ENCODE measurements at places on chromosomes 5 and 9.

DNA sequence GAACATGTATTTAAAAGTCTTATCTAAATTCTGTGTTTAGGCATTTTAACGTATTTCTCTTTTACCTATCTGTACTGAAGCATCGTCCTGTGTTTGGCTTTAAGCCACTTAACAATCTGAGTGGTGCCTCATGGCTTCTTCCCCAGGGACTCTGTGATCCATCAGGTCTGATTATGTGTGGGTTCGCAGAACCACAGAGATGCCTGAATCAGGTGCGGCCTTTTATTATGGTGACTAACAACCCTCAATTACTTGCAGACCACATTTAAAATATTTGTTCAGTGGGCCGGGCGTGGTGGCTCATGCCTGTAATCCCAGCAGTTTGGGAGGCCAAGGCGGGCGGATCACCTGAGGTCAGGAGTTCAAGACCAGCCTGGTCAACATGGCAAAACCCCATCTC is 39.6 kb upstream of the SAP30L start:
- no peak for DNase-seq

GRCh38 chr5:153896701-153897100 is 142.0 kb downstream of the FAM114A2 start:
- DNase-seq, result peak; percentile 31

- no peak for DNase-seq
Observed at GRCh38 chr9:36721846-36722588, 149.3 kb downstream of the MELK start.

DNA sequence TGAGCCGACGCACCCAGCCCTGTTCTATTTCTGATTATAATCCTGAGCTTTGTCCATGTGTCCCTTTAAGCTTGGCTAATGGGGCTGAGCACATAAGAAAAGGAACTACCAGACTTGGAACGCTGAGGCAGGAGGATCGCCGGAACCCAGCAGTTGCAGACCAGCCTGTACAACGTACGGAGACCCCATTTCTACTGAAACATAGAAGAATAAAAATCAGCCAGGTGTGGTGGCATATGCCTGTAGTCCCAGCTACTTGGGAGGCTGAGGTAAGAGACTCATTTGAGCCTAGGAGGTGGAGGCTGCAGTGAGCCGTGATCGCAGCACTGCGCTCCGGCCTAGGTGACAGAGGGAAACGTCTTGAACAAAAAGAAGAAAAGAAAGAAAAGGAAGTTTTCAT is 22.3 kb downstream of the TRIM7 start:
- DNase-seq, result no peak

DNA sequence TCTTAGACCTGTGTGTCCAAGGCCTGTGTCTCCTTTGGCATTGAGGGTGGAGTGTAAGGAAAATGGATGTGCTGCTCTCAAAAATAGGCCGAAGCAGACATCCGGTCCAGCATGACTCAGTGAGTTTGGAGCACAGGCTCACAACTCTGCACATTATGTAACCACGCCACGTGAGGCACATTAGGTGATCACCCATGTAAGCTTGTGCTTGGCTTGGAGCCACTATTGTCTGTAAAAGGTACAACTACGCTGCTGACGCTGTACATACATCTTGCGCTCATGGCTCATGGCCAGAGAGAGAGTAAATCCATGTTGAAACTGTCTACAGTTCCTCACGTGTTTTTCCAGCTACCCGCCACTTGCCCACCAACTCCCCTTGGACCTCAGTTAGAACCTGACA is 177.5 kb downstream of the PDE4D start:
- no peak for DNase-seq

GRCh38 chr5:68528821-68529273 is 313.3 kb downstream of the PIK3R1 start:
- no peak for DNase-seq

- no peak for DNase-seq
Observed at GRCh38 chr9:100167176-100167575, 68.1 kb downstream of the INVS start.

DNA sequence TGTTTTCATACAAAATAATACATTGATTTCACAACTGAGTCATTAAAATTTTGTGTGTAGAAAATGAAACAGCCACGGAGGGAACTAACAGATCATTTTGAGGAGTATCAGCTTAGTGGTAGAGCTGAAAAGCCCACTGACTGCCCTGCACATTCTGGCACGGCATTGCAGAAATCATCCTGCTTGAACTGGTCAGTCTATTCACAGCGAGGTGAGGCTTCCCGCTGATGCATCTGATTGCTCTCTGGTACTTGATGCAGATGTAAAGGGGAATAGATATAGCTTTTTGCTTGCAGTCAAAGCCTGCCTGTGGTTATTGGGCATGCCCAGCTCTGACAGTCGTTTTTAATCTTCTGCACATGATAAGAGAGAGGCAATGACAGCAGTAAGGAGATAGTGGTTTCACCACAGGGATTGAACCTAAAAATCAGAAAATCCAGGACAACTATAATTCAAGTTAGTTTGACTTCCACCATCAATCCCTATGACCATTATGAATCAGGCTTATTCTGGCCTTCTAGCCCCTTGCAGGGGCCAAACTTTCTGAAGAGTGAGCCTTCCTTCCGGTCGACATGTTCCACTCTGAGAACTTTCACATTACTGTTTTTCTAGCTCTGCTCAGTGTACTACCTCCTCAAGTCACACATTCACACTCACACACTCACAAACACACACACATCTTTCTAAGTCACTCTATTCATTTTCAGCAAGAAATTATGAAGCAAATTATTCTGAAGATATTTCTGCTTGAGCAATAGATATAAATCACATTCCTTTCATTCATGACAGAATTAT is 782.8 kb upstream of the NUDT12 start:
- no peak for DNase-seq

DNA sequence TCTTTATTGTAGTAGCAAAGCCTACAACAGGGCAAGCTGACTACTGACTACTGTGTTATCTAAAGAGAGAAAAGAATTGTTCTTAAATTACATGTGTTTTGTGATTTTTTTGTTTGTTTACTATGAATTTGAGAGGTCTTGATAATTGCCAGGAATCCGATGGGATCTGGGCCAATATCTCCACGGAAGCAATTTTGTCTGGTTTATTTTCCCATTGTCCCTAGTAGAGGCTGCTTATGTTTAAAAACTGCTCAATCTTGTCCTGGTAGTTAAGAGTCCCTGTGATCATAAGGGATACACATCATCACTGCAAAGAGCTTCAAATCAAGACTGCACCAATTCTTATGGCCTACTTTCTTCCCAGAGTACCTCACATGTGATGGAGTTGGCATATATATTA is 94.4 kb downstream of the GLDC start:
- DNase-seq, result no peak

DNA sequence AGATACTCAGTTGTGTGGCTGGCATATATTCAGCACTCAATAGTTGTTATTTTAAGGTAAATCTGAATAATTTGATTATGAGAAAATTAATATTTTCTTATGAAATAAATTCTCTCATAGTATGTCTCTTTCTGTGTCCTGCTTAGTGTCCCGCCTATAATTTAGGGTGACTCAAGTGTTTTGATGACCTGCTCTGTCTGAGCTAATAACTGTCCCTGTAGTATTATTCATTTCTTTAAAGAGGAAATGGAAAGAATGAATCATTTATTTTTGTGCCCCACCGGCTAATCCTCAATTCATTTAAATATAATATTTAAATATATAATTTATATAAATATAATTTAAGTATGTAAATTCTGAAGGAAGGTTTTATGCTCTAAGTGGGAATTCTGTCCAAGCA is 4.1 kb downstream of the SLC1A1 start:
- DNase-seq, result no peak

- DNase-seq, result no peak
Observed at GRCh38 chr9:111974092-111974681, 77.6 kb downstream of the UGCG start.

GRCh38 chr9:8489835-8490234 is 690.3 kb upstream of the DMAC1 start:
- DNase-seq, result no peak

- no peak for DNase-seq
Observed at GRCh38 chr5:176670449-176670848, 23.2 kb downstream of the TSPAN17 start.

GRCh38 chr9:13963005-13963653 is 350.8 kb downstream of the NFIB start:
- no peak for DNase-seq

- DNase-seq, result no peak
Observed at GRCh38 chr9:133742251-133742650, 4.1 kb upstream of the SARDH start.

DNA sequence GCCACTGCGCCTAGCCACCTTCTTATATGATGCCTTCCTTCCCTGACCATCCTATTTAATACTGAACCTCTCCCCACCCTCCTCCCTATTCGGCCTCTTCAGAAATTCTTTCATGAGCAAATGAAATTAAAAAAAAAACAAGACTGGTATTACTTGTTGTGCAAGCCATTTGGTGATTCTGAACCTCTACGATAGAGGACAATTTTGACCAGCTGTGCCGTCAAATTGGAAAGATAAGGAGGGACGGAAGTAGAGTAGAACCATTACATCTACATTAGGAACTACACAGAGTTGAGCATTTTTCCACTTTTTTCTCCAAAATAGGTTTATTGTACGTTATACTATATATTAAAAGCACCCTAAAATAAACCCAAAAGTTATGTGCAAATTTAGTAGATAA is 2.9 kb downstream of the DHX29 start:
- no peak for DNase-seq

GRCh38 chr9:137095664-137096517 is 9.1 kb downstream of the MAN1B1 start:
- no peak for DNase-seq

- peak; percentile 83 for DNase-seq
Observed at GRCh38 chr9:110520120-110520701, 59.3 kb downstream of the SVEP1 start.

DNA sequence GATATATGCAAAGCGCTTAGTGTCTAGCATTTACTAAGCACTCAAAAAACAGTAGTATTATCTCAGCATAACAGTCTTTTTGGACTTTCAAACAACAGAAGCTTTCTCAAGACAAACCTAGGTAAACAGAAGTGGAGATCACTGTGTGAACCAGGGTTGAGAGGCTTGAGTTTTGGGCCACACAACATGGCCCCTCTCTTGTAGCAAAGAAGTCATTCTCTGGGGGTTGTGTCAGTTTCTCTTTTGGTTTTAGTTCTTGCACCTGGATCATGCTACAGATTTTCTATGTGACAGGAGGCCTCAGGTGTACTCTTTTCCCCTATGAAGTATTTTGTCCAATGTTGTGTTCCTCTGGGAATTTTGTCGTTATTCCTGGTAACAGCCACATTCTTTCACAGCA is 30.0 kb downstream of the INSYN2B start:
- no peak for DNase-seq

DNA sequence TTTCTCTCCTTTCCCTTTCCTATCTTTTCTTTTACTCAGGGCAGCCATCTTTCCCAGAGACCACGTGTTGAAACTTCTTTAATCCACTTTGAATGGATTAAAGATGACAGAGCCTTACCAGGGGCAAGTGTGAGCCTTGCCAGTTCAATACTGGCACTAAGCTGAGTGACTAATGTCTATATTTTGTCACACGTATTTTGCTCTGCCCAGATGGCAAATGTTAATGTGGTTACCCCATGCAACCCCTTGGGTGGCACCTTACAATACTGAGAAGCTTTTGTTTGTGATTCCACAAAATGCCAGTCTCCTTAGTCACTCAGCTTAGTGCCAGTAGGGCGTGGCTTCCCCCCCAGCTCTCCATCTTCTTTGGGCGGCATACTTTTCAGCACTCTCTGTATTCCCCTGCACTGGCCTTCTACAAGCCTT is 24.8 kb downstream of the ANXA1 start:
- DNase-seq, result no peak

DNA sequence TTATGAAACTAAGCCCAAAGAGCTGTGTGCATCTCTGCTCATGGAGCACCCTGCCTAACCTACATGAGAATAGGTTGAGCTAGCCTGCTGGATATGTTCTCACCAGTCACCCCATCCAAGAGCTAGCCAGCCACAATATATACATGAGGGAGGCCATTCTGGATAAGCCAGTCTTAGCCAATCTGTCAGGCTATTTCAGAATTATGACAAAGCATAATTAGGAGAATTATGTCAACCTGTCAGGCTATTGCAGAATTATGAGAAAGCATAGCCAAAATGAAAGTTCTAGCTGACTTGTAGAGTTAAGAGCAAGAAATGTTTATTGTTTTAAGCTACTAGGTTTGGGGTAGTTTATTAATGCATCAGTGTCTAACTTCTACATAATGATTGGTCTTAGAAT is 189.8 kb downstream of the WDR70 start:
- DNase-seq, result no peak

GRCh38 chr5:61186634-61187033 is 24.4 kb upstream of the SMIM15 start:
- no peak for DNase-seq

- no peak for DNase-seq
Observed at GRCh38 chr5:110909415-110909814, 162.1 kb upstream of the TSLP start.

- DNase-seq, result no peak
Observed at GRCh38 chr9:93010056-93010455, 48.4 kb upstream of the SUSD3 start.

- no peak for DNase-seq
Observed at GRCh38 chr5:154191467-154192261, 1.1 kb downstream of the GALNT10 start.

DNA sequence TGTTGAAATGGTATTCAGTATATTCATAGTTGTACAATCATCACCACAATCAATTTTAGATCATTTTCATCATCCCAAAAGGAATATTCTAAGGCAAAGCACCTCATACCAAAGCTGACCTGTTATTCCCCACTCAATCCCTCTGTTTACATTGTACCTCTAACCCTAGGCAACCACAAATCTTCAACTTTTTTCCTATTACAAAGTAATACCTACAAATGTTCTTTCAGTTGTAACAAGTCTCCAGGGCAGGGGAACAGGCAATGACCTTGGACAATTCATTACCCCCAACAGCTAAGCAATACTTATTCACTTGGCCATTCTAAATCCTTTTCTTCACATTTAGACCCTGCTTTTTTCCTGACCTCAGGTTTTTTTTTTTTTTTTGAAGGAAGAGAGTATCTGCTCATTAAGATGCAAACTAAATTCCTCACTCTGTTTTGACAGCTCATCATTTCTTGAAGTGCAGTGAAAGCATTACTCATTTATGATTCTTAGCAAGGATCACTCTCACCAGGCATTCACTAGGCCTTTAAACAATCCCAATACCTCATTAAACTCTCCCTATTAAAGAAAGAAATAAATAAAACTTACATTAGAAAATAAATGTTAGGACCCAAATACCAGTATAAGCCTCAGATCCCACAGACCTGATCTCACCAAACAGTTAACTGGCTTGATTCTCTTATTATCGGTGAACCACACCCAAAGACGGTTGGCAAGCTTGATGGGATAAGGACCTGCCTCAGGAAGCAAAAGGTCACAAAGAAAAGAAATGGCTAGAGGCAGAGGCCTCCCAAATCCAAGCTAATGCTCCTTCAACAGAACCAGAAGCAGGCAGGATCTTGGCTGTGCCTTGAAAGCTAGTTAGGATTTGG is 15.3 kb downstream of the MTMR12 start:
- no peak for DNase-seq

- no peak for DNase-seq
Observed at GRCh38 chr9:128383791-128384190, 12.6 kb downstream of the URM1 start.

- DNase-seq, result peak; percentile 28
Observed at GRCh38 chr5:35029333-35029732, 18.4 kb downstream of the AGXT2 start.
